ENCODE measurements at places on chromosomes 1 and 21.

GRCh38 chr1:8096105-8097011, 70.2 kb upstream of the ERRFI1 start:
- peak; percentile 58 for DNase-seq

DNA sequence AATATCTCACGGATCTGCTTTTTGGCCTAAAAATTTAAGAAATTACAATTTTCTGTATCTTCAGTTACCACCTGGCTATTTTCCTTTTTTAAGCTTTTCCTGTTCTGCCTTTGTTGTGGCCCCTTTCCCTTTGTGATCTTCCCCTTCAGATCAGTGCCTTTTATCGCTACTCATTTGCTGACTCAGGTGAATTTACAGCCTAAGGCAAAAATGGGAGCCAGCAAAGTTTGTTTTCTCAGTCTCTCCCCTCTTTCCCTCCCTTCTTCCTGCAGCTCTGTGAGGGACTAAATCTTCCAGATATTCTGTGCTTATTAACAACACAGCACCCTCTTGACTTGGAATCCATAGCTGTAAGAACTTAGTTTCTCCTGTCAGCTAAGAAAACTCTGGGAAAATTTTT, 5.3 kb upstream of the PRRC2C start:
- DNase-seq = peak; percentile 19

- DNase-seq = no peak
These were observed 1.4 kb upstream of the DPH2 start for GRCh38 chr1:43968348-43968948.

- DNase-seq = no peak
These were observed 17.9 kb upstream of the KANK4 start for GRCh38 chr1:62336995-62337705.

GRCh38 chr1:110610084-110610483, 3.9 kb upstream of the KCNA2 start:
- DNase-seq = peak; percentile 78

GRCh38 chr1:177448036-177448615, 277.4 kb downstream of the BRINP2 start:
- no peak for DNase-seq

Data from A673 (cell line).